ENCODE measurements at places on chromosomes 12 and 14.

DNA sequence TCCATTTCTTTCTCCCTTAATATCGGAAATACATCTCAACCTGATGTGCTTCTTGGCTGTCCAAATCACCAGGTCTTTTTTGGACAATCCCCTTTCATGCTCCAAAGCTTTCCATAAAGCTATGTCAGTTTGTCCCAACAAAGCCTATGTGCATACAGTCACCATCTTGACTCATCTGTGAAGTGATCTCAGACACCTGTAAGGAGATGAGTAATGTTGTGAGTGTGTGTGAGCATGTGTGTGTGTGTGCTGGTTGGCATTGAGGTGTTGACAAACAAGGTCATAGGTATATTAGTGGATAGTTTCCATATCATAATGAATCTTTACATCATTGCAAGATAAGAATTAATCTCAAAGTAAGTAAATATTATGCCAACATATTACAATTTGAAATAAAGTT, 1243.3 kb upstream of the SEL1L start:
- DNase-seq, result peak; percentile 58

- DNase-seq, result no peak
These were observed 3.3 kb downstream of the TBX3 start for GRCh38 chr12:114680604-114681069.

GRCh38 chr14:93937519-93937918, 10.4 kb downstream of the FAM181A start:
- peak; percentile 100 for DNase-seq

GRCh38 chr12:40999210-40999609, 188.9 kb upstream of the PDZRN4 start:
- peak; percentile 16 for DNase-seq

DNA sequence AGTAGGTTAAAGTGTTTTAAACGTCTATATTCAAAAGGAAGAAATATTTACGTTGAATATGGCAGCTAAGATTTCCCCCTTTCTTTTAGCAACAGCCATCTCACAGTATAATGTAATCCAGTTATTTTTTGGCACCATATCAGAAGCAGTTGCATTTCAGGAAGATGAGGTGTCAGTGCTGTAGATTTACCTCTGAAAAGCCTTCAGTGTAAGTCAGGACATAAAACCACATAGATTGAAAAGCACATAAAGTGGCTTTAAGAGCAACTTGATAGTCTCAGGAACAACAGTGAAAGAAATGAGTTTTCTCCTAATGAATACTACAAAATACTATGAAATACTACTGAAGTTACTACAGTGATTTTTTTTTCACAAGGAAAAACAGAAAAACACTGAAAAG, 6.9 kb downstream of the MLH3 start:
- peak; percentile 61 for DNase-seq

- DNase-seq, result no peak
These were observed 507 bp upstream of the FKBP4 start for GRCh38 chr12:2794191-2794735.

DNA sequence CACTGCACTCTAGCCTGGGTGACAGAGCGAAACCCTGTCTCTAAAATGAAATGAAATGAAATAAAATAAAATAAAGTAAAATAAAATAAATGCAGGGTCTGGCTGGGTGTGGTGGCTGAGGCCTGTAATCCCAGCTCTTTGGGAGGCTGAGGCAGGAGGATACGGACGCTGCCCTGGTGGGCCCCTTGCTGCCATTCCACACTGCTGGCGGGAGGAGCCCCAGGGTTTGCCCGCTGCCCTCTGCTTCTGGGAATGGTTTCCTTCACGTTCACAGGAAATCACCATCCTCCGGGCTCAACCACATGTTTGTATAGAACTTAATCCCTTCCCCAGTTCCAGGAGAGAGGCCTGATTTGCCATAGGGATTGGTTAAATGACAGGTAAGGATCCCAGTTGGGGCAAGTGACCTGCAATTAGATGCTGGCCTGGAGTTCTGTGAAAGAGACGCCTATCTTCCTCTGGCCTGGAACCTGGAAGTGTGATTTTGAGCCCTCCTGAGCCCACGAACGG, 29.3 kb downstream of the CALM1 start:
- no peak for DNase-seq

DNA sequence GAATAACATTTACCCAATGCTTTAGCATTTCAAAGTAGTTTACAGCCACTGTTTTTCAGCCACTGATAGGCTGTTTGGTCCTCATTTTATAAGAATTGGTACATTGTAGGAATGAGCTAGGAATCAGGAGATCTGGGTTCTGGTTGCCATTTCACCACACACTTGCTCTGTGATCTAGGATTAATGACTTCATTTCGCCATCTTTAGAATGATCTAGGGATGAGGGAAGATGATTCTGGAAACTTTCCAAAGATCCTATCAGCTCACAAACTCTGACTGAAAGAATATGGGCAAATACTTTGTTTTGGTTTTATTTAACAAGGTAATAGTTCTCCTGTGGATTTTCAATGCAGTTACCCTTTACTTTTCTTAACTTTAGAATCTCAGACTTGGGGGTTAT, 155.0 kb downstream of the GCH1 start:
- DNase-seq, result no peak

GRCh38 chr14:56751471-56751870, 58.8 kb downstream of the OTX2 start:
- DNase-seq, result no peak

DNA sequence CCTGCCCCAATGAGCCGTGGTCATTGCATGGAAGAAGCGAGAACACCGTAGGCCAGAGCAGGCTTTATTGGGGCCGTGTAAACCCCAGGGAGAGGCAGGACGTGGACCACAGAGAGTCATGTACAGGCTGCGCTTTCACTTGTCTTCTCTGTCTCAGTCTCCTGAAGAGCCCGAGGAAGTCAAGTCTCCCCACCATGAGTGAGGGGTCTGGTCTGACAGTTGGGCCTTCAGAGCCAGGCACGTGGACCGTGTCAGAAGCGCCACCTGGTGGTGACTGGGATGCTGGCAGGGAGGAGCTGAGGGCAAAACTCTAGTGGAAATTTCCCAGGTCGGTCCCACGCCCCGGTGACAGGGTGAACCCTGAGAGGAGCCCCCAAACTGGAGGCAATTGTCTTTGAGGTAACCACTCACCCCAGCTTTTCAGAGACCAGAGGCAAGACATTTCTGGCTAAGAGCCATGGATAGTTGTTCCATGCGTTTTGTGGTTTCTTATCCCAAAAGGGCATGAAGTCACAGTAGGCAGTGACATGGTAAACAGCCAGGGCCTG, 17.4 kb downstream of the RPS6KL1 start:
- peak; percentile 47 for DNase-seq

DNA sequence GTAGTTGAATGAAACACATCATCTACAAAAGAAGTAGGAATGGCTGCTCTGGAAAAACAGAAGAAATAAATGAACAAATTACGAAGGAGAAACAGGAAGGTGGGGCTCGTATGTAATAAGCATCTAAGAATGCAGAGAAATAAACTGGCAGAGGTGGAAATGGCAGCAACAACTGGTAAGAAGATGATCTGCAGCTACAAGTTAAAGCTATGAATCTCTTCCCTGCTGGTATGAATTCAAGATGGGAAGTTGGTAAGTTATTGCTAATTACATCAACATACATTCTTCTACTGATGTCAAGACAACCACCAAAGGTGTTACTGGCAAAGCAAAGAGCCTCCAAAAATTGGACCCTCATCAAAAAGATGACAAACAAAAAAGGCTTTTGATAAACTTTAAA, 59.8 kb downstream of the HECTD4 start:
- peak; percentile 8 for DNase-seq

DNA sequence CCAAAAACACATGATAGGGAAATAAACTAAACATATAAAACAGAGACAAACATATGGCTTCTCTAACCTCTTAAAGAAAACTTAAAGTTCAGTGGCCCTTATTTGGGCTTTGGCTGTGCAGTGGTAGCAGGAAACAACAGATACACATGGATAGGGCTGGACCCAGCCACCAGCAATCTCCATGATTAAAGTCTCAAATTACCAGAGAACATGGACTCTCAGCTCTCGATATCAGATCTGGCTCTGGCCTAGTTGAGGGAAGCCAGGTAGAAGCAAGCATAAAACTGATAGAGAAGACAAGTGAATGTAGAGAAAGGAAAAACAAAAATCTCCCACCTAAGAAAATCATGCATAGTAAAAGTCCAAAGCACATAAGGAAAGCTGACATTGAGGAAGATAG, 164.8 kb downstream of the ITPR2 start:
- no peak for DNase-seq

- DNase-seq, result no peak
These were observed 516.7 kb upstream of the TMEM132C start for GRCh38 chr12:127750076-127750840.

DNA sequence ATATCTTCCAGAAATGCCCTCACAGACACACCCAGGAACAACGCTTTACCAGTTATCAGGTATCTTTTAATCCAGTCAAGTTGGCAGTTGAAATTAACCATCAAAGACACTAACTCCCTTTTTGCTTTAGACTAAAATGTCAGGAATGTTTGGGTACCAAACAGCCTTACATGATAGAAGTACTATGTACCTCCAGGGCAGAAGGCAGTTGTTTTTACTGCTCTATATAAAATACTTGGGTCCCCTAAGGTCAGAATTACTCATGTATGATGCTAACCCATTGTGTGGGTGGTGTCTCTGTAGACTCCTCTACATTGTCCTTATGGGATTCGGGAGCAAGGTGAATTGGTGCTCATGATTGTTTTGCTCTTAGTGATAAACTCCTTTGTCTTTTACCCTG, 492.5 kb upstream of the FLRT2 start:
- DNase-seq, result peak; percentile 7

DNA sequence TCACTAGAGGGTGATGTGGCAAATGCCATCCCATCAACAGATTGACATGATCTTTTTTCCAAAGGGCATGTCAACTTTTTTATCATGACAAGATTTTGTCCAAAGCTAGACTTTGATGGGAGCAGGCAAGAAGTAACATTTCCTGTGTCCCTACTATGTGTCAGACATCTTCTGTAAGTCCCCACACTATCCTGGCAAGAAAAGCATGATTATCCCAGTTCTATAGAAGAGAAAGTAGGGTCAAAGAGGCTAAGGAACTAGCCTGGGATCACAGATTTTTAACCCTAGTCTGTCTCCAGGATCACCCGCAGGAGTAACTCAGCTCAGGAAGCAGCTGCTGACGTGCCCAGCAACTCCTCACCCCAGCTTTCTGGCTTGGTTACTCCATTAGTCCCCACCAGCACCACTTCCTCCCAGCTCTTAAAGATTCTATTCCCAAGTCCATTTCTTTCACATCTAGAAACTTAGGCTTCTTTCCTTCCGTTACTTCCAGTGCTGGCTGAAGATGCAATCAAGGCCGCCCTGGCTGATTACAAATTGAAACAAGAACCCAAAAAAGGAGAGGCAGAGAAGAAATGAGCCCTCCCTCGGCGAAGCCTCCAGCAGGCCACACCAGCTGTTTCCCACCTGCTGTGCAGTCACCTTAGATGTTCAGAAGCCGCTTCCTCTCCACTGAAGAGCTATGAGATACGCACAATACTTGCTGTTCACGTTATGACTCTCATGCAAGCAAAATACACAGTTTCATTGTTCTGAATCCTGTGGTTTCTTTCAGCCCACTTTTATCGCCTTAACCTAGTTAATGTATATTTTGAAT, 6.2 kb downstream of the ISCU start:
- no peak for DNase-seq

DNA sequence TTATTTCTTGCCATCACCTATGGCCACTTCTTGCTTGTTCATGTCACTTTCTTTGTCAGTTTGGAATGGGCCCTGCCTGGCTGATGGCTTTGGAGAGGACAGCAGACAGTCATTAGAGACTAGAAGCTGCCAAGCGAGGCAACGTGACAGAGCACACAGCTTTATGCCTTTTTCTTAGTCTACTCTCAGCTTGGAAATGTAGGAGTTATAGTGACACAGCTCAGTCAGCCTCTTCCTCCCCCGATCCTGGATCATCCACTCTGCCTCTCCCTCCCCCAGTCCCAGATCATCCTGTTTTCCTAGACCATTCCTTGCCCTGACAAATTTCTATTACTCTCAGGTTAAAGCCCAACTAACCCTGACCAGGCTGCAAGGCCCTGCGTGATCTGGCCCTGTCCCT, 26.6 kb downstream of the ETV6 start:
- DNase-seq, result no peak

DNA sequence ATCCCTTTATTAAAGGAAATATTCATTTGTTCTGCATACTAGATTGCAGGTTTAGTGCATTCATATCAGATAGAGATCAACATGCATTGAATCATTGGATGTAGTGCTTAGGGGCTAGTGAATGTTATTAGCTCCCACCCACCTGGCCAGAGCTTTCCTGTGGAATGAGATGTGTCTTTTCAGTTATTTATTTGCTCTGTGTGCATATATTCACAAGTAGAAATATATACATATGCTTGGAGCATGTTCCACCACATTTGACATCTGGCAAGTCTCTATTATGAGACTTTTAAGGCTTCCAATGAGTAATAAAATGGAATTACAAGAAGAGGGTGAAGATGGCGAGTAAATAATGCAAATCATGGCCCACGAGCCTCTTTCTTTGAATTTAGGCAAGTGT, 180.0 kb upstream of the LMO3 start:
- DNase-seq, result no peak

GRCh38 chr12:12528361-12529270, 34.0 kb downstream of the DUSP16 start:
- no peak for DNase-seq

DNA sequence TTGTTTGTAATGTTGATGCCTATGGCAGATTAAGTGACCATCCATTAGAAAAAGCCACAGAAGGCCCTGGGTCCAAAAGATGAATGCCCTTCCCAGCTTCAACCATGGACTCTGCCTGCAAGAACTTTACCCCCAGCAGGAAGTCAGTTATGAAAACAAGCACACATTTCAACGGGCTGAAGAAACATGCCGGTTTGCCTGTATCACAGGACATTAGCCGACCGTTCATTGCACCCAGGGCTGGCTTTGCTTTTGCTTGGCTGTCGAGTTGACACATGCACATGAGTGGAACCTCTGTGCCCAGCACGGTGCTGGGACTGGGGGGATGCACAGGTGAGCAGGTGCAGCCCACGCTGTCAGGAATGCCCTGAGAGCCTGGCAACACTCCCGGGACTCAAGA, 1087.0 kb downstream of the BCL11B start:
- no peak for DNase-seq

- no peak for DNase-seq
These were observed 12.5 kb downstream of the GALNT6 start for GRCh38 chr12:51378749-51379148.

Measured in epithelial cell of esophagus (primary cell).